ENCODE measurements at places on chromosomes 2 and 18. TPM values are rescaled to one million over a fixed set of nuclear protein-coding genes. Genes with fewer than 3 reads are reported as not detected.

C1QL2 gene
- not detected for polyA plus RNA-seq

ONECUT2 gene
- 0.02 TPM for polyA plus RNA-seq

DPP10 gene
- polyA plus RNA-seq = 0.67 TPM

PLEKHH2 gene
- 4.3 TPM for polyA plus RNA-seq

AKAIN1 gene
- polyA plus RNA-seq = not detected

RBM43 gene
- polyA plus RNA-seq = 6.0 TPM

VIT gene
- 0.15 TPM for polyA plus RNA-seq

E2F6 gene
- 7.8 TPM for polyA plus RNA-seq

UBR3 gene
- 10.2 TPM for polyA plus RNA-seq

ANKAR gene
- 3.4 TPM for polyA plus RNA-seq

ARHGEF33 gene
- polyA plus RNA-seq = 2.4 TPM

DCC gene
- not detected for polyA plus RNA-seq

SOX11 gene
- polyA plus RNA-seq = not detected

CDH2 gene
- 6.3 TPM for polyA plus RNA-seq

FAP gene
- polyA plus RNA-seq = 0.45 TPM

ZBTB14 gene
- polyA plus RNA-seq = 6.7 TPM

ASNSD1 gene
- 36.5 TPM for polyA plus RNA-seq

IL37 gene
- polyA plus RNA-seq = not detected

VPS4B gene
- 15.7 TPM for polyA plus RNA-seq

ANKRD30B gene
- polyA plus RNA-seq = not detected

NEURL3 gene
- 11.1 TPM for polyA plus RNA-seq

KRTCAP3 gene
- polyA plus RNA-seq = 17.2 TPM

MAL gene
- polyA plus RNA-seq = 1,006 TPM

UGT1A10 gene
- polyA plus RNA-seq = 6.6 TPM

SERPINB3 gene
- 0.37 TPM for polyA plus RNA-seq

SLC5A7 gene
- 0.75 TPM for polyA plus RNA-seq

CROCC2 gene
- polyA plus RNA-seq = not detected

NAGK gene
- 102 TPM for polyA plus RNA-seq

RNPEPL1 gene
- 65.4 TPM for polyA plus RNA-seq

Measured in kidney (tissue), 22 donors.